Adrenal gland (tissue), 19 donors: ENCODE measurements at places on chromosomes 12 and 14. TPM values are rescaled to one million over a fixed set of nuclear protein-coding genes. Genes with fewer than 3 reads are reported as not detected.

- peak; percentile 35 for DNase-seq
Measured at GRCh38 chr14:34713681-34714319, 593 bp downstream of the CFL2 start.

GRCh38 chr12:92363295-92364146 is 217.9 kb upstream of the BTG1 start:
- peak; percentile 68 for DNase-seq

DNA sequence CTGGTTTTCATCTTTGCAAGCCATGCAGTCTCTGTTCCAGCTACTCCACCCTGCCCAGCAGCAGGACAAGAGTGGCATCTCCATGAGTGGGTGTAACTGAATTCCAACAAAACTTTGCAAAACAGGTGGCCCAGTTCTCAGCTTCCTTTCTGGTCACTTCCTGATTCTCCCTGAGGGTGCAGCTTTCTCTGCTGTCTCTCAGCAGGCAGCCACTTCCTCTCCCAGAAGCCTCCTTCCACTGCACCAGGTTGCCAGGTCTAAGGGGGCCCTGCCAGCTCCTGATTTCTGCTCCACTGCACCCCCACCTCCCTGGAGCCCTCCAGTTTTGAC is 341.0 kb upstream of the FKBP4 start:
- DNase-seq, result no peak

DNA sequence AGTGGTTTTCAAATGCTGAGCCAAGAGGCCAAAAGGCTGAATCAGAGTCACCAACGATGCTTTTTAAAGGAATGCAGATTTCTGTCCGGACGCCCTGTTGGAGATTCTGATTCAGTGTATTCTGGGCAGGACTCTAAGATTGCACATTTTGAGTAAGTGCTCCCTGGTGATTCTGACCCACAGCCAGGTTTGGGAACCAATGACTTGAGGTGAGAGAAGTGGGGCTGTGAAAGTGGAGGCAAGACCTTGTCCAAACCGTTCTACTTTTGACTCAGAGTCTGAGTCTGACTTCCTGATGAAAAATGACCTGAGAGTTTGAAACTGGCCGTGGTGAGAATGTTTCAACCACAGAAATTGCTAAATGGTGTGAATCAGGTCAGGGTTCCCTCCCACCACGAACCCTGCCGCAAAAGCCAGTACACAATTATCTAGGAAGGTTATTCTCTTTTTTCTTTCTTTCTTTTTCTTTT is 90.2 kb downstream of the NTN4 start:
- peak; percentile 42 for DNase-seq

DNA sequence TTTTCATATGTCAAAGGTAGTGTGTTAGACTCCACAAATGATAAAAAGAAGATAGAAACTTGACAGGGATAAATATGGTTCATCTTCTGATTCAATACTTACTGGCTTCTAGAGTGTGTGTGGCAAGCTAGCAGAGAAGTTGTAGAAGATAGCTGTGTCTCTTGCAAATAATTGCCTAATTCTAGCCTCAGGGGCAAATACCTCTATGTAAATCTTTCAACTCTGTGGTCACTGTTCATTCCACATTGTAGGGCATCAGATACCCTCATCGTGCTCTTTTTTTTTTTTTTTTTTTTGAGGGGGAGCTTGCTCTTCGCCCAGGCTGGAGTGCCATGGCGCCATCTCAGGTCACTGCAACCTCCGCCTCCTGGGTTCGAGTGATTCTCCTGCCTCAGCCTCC is 1.7 kb downstream of the OLR1 start:
- no peak for DNase-seq

DNA sequence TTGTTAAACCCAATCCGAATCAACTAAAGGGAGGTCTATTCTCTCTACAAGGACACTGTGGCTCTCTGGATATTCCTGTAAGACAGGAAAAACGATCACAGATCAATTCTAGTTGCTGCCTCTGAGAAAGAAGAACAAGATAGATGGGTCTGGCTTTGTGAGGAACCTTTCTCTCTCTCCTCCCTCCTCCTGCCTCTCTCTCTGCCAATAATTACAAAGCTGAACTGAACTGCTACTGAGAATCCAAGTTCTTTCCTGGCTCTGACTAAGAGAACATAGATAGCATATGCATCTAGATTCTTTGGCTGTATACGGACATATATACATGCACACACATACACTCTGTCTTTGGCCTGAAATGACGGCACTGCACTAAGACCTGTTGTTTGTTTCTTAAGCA is 27.6 kb downstream of the ETV6 start:
- DNase-seq, result no peak

DNA sequence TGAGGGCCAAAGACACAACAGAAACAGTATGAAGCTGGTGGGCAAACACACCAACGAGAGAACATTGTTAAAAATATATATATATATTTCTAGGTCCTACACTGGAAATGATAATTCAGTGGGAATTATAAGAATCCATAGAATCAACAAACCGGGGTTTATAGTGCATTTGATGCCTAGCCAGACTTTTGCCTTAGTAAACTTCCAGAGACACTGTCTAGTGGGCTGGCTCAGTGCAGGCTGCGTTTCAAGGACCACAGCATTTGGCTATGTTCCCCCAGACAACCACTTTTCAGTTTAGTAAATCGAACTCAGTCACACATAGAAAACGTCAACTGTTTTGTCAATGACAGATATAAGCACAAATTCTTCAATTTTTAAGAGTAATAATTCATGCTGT is 41.9 kb downstream of the SLC38A4 start:
- no peak for DNase-seq

DNA sequence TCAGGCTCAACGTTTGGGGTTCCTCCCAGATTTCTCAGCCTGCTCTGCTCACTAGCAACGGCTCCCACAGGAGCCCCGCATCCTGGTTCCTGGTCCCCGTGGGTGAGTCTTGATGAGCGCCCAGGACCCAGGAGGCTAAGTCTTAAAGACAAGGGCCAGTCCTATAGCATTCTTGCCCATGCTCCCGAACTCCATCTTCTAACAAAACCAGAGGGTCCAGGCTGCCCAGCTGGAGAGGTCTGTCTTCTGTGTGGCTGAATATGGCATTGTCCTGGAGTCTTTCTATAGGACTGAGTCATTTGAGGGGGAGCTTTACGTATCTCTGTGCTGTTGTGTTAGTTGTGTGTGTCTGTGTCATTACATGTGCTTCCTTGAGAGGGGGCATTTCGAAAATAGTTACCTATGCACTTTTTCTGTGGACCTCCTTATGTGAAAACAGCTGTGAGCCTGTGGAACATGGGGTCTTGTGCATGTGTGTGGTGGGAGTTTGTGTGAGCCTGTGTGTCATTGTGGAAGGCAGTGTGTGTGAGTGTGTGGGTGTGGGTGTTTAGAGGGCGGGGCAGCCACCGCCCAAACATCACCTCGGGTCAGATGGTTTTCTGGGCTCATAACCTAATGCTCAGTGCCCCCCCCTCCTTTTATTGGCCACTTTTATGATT is 9.1 kb upstream of the TBX5 start:
- no peak for DNase-seq

DNA sequence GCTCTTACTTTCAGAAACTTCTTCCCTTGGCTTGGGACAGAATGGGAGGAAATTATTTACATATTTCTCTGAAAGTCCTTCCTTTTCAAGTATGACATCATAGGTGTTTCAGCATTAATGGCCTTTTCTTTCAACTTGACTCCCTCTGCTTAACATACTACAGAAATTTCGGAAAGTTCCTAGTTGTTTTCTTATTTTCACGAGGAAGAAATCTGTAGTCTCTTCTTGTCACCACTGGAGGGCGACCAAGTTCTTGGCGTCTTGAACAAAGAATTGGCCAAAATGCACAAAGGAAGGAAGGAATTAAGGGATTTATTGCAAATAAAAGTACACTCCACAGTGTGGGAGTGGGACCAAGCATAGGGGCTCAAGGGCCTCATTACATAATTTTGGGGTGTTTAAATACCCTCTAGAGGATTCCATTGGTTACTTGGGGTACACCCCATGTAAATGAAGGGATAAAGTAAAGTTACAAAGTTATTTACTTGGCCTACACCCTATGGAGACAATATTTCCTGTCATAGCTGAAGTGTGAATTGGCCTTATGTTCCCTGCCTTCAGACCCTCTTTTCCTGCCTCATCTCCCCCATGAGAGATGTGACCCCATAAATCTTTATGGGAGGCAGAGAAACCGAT is 70.4 kb downstream of the RPL10L start:
- peak; percentile 21 for DNase-seq

- no peak for DNase-seq
Measured at GRCh38 chr14:99566009-99566389, 38.0 kb downstream of the CCDC85C start.

DNA sequence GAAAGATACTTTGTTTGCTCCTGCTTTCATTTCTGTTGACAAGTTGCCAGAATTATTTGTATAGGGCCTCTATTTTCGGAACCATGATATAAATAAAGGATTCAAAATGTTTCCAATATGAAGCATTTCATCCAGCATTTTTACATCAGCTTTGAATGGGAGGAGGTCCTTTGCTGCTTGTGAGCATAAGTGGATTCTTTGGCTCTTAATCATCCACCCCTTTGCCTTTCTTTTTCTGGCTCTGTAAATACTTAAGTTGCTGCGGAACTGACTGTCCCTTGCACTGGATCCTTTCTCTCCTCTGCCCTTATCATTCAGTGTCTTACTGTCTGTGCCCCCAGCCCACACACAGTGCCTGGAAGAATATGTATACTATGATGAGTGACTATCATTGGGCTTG is 357.3 kb upstream of the RGS6 start:
- DNase-seq, result no peak

DNA sequence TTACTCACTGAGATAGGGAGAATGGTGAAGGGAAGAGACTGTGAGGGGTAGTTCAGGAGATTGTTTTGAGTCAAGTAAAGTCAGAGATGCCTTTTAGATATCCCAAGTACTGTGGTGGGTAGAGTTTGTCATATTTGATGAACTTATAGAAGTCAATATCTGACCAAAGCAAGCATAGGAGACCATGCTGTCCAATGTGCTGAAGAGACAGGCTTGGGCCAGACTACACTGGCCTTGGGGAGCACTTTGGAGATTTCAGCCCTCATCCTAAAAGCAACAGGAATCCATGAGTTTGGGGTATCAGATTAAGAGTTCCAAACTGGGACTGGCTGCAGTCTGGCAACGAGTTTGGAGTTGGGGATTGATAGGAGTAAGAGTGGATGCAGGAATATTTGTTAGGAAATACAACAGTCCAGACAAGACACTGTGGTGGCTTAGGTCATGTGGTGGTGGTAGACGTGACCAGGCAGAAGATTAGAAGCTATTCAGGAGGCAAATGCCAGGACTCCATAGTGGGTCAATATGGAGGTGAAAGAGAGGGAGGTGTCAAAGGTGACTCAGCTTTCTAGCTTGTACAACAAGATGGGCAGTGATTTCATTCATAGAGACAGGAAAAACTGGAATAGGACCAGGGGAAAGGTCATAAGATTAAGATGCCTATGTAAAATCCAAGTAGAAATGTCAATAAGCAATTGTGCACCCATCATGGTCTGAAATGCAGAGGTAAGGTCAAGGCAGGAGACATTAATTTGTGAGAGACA is 81.9 kb downstream of the FAR2 start:
- no peak for DNase-seq

DNA sequence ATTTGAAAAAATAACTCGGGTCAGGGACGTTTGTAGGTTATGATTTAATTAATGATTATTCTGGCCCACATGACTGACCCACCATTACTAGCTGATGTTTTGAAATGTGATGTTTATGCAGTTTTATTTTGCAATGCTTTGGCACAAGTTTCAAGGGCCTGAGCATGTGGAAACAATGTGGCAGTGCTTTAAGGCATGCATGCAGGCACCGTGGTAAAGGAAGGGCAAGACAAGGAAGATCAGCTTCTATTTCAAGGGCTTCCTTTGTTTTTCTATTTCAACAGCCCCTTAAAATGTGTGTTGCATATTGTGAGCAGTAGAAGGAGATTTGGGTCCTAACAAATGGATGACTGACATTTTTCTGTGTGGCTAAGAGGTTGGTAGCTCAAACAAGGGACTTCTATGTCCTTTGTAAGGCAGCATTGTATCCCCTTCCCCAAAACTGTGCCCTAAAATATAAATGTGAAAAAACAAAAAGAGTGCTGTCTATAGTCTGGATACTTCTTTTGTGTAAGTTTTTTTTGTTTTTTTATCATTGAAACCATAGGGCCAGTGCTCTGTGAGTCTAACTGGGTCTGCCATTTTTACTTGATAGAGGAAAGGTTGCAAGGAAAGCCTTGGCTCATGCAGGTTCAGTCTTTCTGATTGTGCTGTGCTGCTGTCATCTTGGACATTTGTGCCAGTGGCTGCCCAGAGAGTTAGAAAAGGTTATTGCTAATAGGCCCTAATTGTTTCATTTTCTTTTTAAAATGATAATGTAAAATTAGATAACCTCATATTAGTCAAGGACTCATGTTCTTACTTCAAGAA is 103.5 kb downstream of the FGD4 start:
- peak; percentile 50 for DNase-seq

DNA sequence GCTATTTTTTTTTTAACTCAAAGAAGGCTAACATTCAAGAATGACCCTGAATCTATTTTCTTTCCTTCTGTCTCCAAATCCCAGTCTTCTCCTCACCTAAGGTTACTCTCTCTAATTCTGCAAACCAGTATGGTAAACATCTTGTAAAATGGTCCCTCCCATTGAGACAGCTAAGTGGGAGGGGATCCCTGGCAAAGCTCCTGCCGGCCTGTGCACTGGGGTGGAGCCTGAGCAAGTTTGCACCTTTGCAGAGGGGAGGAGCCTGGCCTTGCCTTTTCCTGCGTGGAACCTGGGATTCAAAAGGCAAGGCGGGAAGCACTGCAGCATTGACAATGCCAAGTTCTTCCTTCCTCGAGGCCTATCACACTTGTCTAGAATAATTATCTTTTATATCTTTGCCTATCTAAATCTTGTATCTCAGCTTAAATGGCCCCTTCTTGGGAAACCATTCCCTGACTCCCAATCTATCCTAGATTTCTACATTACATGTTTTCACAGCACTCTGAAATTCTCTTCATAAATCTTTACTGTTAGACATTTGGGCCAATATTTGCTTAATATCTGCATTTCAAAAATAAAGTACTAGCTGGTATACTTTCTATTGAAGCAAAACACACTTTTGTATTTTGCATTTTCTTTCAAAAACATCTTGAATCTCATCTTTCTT is 83.0 kb downstream of the EPS8 start:
- no peak for DNase-seq

DNA sequence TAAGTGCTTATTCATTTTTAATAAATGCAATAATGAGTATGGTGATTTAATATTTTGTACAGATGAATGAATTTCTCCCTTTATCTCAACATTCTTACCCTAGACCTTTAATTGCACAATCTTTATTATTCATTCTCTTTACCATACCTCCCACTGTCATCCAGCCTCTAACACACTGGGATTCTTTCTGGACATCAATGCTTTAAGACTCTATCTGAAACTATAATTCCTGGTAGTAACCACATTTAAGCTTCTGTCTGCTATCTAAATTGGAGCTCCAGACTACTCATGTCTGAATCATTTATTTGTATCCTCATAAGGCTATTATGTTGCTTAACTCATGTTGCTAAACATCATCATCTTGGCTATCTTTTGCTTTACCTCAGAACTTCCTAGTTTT is 270.2 kb downstream of the ALG10B start:
- no peak for DNase-seq

ART4 gene
- 5.2 TPM for total RNA-seq

C1S gene
- total RNA-seq, result 295 TPM

NINJ2 gene
- 2.3 TPM for total RNA-seq
